ENCODE measurements at places on chromosomes 7 and 10.

GRCh38 chr10:57420881-57421280 lies 846.8 kb downstream of the IPMK start:
- no peak for DNase-seq

- DNase-seq = no peak
Measured at GRCh38 chr7:121272676-121273075, 56.1 kb upstream of the WNT16 start.

GRCh38 chr10:95026461-95026860 lies 42.8 kb downstream of the CYP2C8 start:
- DNase-seq = no peak

DNA sequence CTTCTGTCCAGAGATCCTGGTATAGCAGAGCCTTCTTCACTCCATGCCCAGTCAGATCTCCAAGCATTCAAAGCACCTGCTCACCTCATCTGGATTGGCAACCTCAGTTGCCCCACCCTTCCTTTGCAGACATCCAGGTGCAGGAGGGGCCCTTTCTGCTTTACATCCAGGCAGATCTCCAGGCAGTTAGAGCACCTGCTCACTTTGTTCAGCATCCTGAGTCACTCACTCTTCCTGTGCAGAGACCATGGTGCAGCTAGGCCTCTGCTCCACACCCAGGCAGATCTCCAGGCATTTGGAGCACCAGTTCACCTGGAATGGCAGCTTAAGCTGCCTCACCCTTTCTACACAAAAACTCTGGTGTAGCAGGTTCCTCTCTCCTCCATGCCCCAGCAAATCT lies 153.1 kb downstream of the CDK14 start:
- no peak for DNase-seq

DNA sequence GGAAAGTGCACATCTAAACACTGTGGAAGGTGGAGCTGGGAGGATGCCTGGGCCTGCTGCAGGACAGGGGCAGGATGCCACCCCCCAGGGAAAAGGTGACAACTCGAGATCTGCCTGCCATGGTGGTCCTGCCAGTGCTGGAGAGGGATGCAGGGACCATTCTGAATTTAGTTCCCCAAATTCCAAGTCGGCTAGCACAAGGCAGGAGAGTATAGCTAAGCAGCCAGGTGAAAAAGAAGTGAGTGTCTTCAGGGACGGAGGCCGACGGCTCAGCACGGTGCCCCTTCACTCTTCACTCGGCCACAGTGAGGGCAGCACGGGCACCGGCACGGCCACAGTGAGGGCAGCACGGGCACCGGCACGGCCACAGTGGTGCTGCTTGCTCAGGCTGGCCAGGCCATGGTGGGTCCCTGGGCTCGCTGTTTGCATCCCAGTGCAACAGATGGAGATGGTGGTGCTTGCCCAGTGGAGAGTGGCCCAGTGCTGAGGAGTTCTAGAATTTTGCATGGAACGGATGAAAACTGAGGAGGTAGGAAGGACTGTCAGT lies 161.3 kb upstream of the SHH start:
- no peak for DNase-seq

Data from activated T-cell treated with anti-CD3 and anti-CD28 coated beads, Interleukin-2, amount 50 U/mL, for 72 hours (primary cell).